ENCODE measurements at places on chromosomes 7 and 10. TPM values are rescaled to one million over a fixed set of nuclear protein-coding genes. Genes with fewer than 3 reads are reported as not detected.

GRCh38 chr7:69217516-69218350, 380.5 kb upstream of the AUTS2 start:
- no peak for DNase-seq

- DNase-seq: no peak
Measured at GRCh38 chr7:128743112-128743772, 4.1 kb downstream of the CALU start.

DNA sequence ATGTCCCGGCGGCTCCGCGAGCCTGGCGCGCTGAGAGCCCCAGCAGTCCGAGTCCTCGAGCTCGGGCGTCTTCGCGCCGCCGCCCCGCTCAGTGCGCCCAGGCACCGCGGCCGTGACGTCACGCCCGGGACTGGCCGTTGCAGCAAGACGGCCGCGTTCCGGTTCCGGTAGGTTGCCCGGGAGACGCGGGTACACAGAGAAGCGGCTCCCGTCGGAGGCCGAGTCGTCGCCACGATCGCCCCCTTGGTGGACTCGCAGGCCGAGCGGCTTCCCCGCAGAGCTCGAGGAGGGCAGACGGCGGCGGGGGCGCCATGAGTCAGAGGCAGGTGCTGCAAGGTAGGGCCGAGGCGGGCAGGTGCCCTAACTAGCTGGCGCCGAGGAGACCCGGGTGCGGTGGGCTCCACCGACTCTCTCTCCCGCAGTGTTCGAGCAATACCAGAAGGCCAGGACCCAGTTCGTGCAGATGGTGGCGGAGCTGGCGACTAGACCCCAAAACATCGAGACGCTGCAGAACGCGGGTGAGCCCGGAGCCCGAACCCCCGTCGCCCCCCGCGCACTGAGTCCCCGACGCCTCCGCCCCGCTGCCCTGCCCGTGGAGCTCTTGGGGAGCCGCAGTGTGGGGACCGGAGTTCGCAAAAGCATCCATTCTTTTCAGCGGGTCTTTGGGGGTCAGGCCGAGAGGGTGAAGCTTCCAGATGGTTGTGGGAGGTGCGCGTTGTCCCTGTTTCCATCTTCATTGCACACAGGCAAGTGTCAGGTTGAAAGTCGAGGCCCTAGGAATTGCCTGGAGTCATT, at the start of gene SPAG6:
Gene SPAG6 (plus strand): TSS at position 196 of the 795 bp plus-strand sequence. CDS start 116 bp downstream, at position 312.
- DNase-seq: no peak

- DNase-seq: no peak
Measured at GRCh38 chr10:91520661-91521060, 110.5 kb downstream of the HECTD2 start.

GRCh38 chr7:100588438-100588837, 2.3 kb downstream of the FBXO24 start:
- peak; percentile 36 for DNase-seq

DNA sequence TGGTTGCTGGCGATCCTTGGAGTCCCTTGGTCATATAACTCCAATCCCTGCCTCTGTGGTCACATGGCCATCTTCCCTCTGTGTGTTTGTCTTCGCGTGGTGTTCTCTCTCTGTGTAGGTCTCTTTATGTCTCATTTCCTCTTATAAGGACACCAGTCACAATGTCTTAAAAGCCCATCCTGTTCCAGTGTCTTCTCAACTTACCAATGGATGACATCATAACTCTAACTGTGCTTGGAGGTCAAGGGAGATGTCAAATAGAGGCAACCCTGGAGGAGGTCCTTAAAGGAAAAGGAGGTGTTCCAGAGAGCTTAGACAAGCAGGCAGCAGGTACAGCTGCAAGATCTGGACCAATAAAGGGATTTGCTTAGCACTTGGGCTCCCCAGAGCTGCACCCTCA, 143.0 kb downstream of the BUB3 start:
- no peak for DNase-seq

DNA sequence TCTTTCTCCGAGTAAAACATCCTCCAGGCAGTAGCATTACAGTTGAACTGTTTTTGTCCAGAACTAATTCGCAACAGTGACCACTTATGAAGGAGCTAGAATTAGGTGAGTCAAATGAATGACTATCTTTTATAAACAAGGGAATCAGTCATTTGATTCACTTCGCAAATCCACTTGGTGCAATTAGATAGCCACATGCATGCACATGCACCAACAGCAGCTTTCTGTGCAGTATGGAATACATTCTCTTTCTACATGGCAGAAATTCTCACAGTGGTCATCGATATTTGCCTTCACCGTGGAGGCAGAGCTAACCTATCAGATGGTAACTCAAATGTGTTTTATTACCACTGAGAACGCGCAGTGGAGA, 118.8 kb downstream of the CDK6 start:
- peak; percentile 51 for DNase-seq

DNA sequence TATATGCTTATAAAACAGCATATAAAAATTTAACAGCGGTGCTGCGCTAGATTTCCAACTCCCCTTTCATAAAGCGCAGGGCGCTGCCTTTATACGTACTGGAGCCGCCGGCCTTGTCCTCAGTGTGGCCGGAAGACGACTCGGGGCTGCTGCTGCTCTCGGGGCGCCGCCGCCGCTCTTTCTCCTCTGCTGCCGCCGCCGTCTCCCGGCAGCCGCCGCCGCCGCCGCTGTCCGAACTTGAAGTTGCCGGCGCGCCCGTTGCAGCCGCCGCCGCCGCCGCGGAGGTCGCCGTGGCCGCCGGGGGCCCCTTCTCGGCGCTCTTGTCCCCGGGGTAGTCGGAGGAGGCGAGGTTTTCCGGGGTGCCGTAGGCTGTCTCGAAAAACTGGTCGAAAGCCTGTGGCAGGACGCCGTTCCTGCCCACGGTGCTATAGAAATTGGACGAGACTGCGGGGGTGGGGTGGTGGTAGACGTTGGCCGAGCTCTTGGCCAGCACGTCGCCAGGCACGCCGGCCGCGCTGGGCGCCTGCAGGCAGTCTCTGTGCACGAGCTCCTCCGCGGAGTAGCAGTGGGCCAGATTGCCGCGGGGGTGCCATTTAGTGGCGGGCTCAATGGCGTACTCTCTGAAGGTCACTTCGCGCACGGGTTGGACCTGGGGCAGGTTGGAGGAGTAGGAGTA, 557 bp downstream of the HOXA11 start:
- peak; percentile 50 for DNase-seq

GRCh38 chr10:114767101-114767985, 54.2 kb upstream of the FHIP2A start:
- DNase-seq: peak; percentile 51

- no peak for DNase-seq
Measured at GRCh38 chr7:107584716-107585115, 4.7 kb downstream of the BCAP29 start.

DNA sequence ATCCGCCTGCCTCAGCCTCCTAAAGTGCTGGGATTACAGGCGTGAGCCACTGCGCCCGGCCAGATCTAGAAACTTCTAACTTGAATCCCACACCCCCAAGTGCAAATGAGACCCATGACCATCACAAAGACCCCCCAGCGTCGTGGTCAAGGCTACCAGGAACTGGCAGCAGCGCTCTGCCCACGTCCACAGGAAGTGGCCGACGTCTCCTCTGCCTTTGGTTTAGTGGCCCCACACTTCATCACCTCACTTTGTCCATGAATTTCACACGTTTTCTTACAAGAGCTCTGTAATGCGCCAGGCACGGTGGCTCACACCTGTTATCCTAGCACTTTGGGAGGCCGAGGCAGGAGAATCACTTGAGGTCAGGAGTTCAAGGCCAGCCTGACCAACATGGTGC, 53.5 kb upstream of the TNRC18 start:
- DNase-seq: no peak

- DNase-seq: no peak
Measured at GRCh38 chr10:49319206-49319605, 20.2 kb downstream of the C10orf71 start.

GRCh38 chr7:30201161-30201666, 66.4 kb downstream of the MTURN start:
- DNase-seq: no peak

Gene SUGCT
- 1.7 TPM for total RNA-seq

Gene OPN4
- not detected for total RNA-seq

Gene ZNF248
- total RNA-seq: 115 TPM

Gene MORN4
- total RNA-seq: 12.9 TPM

Gene TFPI2
- 53.1 TPM for total RNA-seq

Gene TMEM139
- 5.2 TPM for total RNA-seq
